ENCODE measurements at places on chromosomes 13 and 19.

- no peak for DNase-seq
These were observed 220.8 kb upstream of the MAB21L1 start for GRCh38 chr13:35697186-35697730.

DNA sequence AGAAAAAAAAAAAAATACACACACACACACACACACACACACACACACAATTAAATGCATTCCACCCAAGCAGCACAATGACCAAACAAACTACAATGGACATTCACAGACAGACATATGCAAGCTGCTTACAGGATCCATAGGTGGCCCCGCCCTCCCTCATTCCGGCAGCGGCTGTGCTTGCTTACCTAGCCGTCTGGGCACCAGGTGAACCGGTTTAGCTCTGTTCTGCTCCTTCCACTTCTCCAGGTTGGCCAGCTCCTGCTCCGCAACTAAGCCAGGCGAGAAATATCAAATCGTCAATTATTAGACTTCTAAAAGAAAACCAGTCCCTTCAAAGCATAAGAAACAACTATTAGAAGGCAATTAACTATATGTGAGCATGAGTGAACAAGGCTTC, 23.1 kb downstream of the EPSTI1 start:
- DNase-seq = no peak

DNA sequence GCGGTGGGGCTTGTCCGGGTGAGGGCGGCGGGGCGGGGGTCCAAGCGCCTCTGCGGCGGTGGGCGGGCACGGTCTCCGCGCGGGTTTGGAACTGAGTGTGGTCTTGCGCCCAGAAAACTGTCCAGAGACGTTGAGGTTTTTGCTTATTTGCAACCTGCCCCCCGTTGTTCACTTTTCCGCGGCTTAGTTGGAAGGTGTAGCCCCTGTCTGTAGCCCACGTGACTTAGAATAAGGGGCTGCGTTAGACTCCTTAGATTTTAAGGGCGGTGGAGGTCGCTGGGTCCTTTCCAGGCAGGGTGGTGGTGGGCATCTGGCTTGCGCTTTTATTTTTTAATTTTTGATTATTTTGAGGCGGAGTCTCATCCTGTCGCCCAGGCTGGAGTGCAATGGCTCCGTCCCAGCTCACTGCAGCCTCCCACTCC, 748 bp downstream of the RPS15 start:
- no peak for DNase-seq

- DNase-seq = no peak
These were observed 4.6 kb upstream of the GP6 start for GRCh38 chr19:55042688-55043087.

GRCh38 chr13:34156841-34157365, 339.0 kb downstream of the RFC3 start:
- peak; percentile 76 for DNase-seq

GRCh38 chr13:62167650-62168172, 752.1 kb upstream of the PCDH20 start:
- no peak for DNase-seq

DNA sequence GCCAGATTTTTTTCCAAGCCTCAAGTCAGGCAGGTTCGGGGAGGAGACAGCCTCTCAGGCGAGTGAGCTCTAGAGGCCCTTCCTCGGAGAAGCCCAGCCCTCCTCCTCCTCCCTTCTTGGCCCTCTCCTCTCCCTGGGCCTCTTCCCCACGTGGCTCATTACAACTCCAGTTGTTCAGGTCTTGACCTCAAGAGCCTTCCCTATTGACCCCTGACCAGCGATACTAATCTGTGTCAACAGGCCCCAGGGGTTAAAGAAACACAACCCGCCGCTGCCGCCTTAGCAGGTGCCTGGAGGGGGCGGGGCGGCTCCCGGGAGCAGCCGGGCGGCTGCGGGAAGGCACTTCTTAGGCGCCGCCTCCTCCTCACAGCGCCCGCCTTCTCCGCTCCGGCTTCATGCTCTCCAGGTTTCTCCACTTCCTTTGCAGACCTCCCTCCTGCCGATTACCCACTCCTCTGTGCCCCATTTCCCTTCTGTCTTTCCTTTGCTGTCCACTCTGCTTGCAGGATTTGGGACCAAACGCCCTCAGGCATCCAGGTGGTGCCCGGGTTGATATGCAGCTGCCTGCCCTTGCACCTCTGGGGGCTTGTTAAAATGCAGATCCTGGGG, 51.0 kb downstream of the LYL1 start:
- DNase-seq = no peak

DNA sequence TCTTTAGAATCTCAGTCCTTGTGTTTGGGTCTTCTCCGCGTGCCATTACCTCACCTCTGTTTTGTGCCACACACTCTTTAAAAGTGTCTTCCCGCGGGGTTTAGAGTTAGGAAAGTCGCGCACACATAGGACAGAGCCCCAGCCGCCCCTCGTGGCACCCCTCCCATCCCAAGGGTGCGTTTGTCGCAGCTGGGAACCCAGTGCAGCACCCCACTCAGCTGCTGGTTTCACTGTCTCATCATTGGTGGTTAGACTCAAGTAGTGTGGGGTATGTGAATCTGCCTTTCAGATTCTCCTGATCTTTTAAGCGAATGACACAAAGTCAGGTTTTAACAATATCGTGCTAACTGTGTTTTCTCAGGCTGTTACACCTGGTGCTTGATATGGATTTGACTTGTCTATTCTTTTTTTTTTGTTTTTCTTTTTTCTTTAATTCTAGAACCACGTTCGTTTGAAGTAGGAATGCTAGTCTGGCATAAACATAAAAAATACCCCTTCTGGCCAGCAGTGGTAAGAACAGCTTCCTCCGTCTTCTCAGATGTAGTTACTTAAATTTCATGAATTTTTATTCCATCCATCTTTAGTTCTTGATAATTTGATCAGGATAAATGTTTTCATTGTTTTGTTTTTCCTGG, 19.5 kb upstream of the NDUFS7 start:
- no peak for DNase-seq

- DNase-seq = no peak
These were observed 39.3 kb downstream of the TM9SF2 start for GRCh38 chr13:99540530-99540929.

DNA sequence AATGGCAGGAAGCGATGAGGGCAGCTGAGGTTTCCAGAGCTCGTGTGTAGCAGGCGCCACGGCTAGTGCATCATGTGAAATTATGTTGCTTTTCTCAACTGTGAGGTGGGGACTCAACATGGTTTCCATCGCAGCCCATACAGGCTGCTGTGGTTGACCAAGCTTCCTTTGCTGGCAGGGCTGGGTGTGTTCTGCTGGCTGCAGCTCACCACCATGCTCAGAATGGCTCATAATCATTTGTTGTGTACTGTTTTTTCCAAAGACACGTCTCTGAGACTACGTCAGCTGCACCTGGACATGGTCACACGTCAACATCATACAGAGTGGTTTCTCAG, 16.1 kb upstream of the RASA3 start:
- DNase-seq = peak; percentile 92

GRCh38 chr13:28659621-28659970, 666 bp downstream of the POMP start:
- DNase-seq = no peak

- DNase-seq = no peak
These were observed 1669.9 kb upstream of the SPRY2 start for GRCh38 chr13:82010780-82011179.

DNA sequence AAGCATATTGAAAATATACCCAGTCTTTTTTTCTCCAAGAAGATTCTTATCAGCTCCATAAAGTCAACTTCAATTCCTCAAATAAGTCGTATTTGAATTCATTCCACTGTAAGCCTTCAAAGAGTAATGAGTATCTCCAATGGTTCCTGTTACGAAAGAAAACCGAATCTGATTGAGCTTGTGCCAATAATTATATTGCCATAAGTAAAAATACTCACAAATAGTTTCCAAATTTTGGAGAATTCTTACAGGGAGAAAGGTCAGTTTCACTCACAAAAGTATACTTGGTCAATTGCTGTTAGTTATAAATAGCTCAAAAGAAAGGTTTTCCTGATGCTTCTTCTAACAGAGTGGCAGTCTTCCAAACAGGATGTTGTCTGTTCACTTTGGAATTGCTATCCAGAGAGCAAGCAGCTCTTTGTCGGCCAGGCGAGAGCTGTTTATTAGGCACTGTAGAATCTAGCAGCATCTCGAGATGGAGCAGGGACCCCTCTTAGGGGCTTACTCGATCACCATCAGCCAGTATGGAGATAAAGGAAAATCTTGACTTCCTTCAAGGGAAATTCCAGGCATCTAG, 13.5 kb downstream of the ERICH4 start:
- no peak for DNase-seq

DNA sequence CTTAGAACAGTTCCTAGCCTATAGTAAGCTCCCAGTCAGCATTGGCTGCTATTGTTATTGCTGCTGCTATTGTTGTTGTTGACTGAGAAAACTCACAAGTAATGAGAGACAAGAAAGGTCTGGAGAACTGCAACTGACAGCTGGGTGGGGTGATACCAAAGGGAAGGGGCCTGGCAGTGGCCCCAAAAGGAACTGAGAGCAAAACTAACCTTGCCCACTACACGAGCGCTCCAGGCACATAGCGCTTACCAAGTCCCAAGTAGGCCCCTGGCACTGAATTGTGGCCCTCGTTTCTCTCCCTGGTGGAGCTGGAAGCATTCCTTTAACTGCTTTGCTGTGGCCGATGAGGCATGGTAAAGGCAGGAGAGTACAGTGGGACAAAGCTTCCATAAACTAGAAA, 59.7 kb downstream of the KCTD12 start:
- DNase-seq = no peak

- DNase-seq = no peak
These were observed 166.9 kb downstream of the DLEU7 start for GRCh38 chr13:50676602-50677001.

GRCh38 chr19:928471-929202, 2.8 kb downstream of the ARID3A start:
- DNase-seq = no peak

DNA sequence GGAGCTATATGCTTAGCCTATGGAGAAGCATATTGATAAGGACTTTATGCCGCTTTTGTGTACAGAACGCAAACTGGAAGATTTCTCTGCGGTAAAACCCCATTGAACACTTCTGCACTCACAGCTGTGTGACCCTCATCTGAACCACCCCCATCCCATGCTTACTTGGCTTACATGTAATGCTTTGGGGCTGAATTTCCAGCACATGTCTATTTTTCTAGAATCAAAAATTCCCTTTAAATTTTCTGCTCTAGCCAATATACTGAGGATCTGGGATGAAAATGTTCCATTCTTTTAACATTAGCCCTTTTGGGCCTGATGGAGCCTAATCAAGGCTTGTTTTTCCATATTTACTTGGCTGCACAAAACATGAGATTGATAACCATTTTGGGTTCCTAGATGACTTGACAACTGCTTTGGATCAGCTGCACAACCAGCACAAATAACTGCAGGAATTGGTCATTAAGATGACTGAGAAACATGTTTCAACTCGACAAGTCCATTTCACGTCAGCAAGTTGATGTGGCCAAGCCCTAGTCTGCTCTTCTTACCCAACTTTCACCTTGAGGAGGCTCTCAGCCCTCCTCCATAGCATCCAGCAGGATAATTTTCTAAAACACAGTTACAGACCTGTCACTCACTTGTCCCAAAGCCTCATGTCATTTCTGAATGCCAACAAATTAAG, 52.4 kb downstream of the TNFSF11 start:
- DNase-seq = no peak

DNA sequence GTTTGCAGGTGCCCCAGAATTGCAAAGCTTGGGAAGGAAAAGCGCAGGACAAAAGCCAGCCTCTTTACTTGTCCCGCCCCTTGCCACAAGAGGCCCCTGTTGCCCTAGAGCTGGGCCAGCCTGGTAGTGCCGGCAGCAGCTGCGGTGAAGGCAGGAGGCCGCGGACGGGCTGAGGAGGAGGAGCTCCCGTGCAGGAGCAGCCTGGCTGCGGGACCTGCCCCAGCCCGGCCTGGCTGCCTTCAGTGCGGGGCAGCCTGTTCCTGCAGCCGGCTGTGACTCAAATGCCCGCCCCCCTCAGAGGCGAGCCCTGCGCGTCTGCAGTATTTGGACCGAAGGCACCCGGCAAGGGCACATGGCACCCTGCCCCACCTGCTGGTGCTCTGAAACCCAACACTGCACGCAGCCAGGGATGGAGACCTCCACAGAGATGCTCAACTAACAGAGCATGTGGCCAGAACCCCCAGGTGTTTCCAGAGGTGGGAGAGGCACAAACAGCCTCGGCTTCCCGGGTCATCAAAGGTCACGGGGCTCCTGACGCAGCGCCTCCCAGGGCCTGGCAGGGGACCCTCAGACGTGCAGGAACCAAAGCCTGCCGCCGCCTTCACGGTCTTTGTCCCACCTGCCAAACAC, 29.7 kb downstream of the NAXD start:
- no peak for DNase-seq

Measured in activated effector memory CD4-positive, alpha-beta T cell treated with anti-CD3 and anti-CD28 coated beads, Interleukin-2, amount 50 U/mL, for 16 hours (primary cell).